ENCODE measurements at places on chromosomes 11 and 22.
A peak's percentile ranks its signal among the peaks of the same experiment; 100 is the strongest.

GRCh38 chr11:35414311-35414710 lies 5.0 kb downstream of the SLC1A2 start:
- DNase-seq = no peak

DNA sequence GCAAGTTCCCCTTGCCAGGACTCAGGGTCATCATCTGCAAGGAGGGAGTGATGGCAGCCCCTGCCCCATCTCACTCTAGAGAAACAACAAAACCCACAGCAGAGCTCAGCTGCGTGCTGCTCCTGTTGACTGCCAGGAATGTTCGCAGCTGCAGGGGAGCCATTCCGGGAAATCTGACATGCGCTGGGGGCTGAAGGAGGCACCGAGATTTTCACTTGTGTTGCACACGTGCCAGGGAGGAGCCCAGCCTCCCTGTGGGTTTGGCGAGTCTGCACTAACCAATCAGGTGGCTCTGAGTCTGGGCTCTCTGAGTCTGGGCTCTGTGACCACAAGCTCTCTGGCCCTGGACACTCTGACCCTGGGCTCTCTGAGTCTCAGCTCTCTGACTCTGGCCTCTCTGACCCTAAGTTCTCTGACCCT lies 10.5 kb downstream of the FGF3 start:
- no peak for DNase-seq

DNA sequence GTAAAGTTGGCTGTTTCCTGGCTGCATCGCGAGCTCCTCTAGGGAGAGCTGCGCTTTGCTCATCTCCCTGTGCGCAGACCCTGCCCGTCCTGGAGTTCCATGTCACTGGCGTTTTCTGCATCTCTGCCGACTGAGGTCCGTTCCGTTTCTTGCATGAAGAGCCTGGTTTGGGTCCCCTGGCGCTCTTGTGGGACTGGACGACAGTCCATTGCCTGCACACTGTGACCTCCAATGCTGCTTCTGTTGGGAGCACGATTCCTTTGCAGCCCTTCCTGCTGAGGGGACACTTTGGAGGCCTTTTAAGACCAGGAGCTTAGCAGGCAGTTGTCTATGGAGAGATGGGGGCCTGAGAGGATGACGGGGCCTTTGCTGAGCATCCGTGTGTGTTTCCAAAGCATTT lies 90.3 kb downstream of the TBC1D22A start:
- no peak for DNase-seq

DNA sequence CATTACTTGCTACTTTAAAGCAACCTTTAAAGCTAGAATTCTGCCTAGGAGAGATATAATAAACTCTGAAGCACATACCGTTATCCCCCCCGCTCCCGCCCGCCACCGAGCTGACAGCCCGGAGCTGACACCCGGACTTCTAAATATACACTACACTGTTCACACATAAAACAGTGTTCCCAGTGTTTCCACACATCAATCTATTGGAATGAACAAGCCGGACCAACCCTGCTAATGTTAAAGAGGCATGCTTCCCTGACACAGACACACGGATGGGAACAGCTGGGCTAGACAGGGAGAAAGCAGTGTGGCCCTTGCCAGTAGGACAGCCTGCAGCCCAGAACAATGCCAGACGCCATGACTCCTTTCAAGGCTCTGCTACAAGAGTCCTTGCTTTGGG lies 108.4 kb upstream of the CSNK2A3 start:
- no peak for DNase-seq

DNA sequence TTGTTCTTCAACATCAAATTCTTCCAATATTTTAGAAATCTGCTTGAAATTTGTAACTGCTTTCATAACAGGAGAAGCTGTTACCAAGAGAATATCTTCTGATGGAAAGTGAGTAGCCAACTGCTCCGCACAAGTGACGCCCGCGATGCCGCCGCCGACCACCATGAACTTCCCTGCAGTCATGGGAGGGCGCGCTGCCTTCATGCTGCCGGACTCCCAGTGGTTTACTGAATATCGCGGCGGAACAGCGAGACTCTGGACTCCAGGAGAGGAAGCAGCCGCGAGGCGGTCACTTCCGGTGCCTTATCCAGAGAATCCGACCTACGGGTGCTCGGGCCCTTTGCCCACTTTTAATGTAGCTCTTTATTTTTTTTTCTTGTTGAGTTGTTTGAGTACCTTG lies 190.6 kb downstream of the GUCY1A2 start:
- DNase-seq = no peak

- DNase-seq = no peak
Measured at GRCh38 chr22:28714043-28714628, 27.5 kb downstream of the CHEK2 start.

DNA sequence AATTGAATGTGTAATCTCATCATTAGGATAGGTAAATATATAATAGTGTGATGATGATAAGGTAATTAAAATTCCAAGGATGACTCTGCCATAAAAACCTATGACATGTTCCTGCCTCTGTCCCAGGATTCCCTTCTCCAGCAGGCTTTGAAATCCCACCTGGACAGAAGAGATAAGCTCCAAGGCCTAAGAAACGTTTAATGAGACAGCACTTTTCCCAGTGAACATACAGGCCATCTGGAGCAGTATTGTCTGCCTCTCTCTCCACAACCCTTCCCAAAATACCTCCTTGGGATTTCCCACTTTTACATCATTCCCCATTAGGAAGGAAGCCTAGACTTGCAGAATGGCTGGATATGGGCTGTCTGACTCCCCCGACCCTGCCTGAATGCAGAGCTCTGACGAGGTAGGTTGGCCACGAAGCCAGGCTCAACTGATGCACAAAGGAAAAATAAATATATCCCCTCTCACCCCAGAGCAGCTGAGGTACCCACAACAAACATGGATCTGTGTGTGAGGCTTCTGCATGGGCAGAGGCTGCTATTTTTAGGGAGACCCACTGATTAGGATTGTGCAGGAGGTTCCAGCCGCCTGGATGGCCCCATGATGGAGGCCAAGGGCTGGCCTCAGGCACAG lies 71.0 kb downstream of the TMPRSS5 start:
- peak; percentile 46 for DNase-seq

GRCh38 chr11:46348566-46349401 lies 1.5 kb downstream of the DGKZ start:
- no peak for DNase-seq

- no peak for DNase-seq
Measured at GRCh38 chr22:32338757-32339156, 18.9 kb upstream of the RFPL3 start.

GRCh38 chr11:35049859-35050531 lies 89.0 kb upstream of the CD44 start:
- no peak for DNase-seq

GRCh38 chr11:79237703-79238102 lies 203.1 kb downstream of the TENM4 start:
- no peak for DNase-seq

- DNase-seq = no peak
Measured at GRCh38 chr11:94665116-94665659, 98.0 kb downstream of the PIWIL4 start.

DNA sequence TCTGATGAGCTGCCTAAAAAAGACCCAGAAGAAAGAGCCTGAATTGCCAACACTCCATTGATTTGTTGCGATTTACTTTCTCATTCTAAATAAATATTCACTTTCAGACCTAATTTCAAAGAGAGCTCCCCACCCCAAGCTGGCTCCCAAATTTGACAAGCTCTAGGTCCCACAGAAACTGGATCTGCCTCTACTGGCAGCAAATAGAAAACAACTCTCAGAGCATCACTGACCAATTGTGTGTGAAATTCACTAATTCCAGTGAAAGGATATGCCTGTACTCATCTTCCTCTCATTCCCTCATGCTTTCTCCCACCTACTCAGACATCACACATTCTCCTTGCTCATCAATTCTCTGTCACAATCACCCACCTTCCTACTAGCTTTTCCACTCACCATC lies 249.1 kb downstream of the DCDC1 start:
- no peak for DNase-seq

DNA sequence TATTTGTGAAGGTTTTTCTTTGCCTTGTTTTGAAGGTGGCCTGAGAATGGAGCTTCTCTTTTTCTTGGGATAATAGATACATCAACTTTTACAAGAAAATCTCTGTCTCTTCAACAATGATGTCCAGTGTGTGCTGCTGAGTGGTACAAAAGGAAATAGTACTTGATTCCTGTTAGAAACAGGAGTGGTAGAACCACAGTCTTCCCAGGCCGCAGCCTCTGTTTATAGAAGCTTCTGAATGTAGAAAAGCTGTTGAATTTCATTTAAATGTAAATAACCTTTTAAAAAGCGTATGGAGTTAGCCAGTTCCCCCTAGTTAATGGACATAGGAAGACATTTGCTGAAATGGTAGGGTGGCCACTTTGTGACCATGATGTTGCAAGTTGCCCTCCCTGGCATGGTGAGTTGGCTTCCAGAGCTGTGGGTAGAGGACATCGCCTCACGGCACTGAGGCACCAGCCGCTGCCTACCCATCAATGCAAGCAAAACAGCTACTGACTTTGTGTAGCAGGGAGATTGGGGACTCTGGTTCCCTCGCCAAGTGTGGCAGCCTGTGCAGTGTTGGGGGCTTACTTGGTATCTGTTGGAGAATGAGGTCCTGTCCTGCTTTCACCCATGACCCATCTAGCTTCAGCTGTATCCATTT lies 31.6 kb downstream of the C11orf91 start:
- DNase-seq = no peak

DNA sequence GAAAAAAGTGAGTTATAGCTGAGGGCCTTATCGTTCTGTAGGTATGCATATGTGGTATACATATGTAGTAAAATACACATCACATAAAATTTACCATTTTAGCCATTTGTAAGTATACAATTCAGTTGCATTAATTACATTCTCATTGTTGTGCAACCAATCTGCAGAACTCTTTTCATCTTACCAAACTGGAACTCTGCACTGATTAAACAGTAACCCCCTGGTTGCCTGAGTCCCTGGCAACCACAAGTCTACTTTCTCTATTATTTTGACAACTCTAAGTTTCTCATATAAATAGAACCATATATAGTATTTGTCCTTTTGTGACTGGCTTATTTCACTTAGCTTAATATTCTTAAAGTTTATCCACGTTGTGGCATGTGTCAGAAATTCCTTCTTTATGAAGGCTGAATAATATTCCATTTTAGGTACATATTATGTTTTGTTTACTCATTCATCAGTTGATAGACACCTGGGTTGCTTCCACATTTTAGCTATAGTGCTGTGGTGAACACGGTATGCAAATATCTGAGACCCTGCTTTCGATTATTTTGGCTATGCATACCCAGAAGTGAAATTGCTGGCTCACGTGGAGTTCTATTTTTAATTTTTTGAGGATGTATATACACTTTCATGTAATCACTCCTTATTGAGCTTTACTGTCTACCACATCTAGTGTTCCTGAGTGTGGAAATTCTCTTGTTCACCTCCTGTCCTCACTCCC lies 1.6 kb upstream of the DDX10 start:
- no peak for DNase-seq
